ENCODE measurements at places on chromosomes 11 and 22.

DNA sequence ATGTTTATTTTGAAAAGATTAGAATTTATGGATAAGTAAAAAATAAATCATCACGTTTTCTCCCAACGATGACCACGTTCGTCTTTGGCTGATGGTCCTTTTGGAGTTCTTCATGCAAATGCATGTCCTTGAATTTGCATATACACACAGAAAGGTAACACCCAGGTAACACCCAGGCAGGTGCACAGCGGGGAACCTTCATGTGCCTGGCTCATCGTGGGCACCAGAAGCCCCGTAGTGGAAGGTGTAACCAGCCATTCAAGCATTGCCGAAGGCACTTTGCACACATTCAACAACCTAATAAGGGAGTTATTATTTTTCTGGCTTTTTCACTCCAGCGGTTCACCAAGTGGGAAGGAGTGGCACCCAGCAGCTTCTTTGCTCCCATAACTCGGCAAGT, 404.6 kb downstream of the TBC1D22A start:
- no peak for DNase-seq

DNA sequence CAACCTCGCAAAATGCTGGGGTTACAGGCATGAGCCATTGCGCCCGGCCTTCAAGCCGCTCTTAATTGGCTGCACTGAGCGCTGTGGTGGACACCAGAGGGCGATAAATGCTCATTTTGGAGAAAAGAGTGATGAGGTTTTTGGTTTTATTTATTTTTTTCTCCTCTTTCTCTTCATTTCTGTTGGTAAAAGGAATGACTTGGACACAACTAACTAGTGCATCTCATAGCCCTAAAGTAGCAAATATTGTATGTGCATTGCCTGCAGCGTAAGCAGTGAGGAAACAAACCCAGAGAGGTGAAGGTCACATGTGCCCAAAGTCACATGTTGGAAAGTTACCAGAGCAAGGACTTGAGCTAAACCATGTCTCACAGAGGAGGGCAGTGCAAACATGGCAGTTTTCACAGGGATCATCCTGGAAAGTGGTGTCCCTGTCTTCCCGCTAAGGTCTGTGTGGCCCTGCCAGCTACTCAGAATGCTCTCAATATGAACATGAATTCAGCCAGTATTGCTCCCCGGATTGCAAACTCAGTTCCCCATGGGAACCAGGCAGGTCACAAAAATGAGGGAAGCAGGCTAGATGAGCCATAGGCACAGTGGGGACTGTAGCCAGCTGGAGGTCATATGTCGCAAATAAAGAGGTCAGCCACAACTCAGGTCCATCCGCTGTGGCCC, 8.6 kb upstream of the CD82 start:
- DNase-seq = no peak

GRCh38 chr11:116334596-116334995, 438.2 kb downstream of the BUD13 start:
- DNase-seq = no peak

GRCh38 chr22:38177926-38178604, 3.6 kb downstream of the PLA2G6 start:
- DNase-seq = no peak

DNA sequence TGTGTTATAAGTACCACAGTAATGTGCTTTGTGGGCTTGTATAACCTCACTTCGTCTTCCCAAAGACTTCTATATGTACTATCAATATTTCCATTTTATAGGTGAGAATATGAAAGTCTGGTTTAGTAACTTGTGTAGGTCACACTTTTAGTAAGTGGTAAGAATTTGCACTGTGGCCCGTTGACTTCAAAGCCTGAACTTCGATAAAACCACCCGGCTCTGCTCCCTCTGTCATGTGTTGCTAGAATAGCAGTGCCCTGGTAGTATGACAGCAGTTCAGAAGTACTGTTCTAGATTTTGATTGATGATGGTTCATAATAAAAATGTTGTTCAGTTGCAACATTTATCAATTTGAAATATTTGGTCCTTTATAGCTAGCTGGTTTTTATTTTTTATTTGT, 110.2 kb upstream of the SORL1-AS1 start:
- no peak for DNase-seq

All from keratinocyte (primary cell).